ENCODE measurements at places on chromosomes 3 and 15.

DNA sequence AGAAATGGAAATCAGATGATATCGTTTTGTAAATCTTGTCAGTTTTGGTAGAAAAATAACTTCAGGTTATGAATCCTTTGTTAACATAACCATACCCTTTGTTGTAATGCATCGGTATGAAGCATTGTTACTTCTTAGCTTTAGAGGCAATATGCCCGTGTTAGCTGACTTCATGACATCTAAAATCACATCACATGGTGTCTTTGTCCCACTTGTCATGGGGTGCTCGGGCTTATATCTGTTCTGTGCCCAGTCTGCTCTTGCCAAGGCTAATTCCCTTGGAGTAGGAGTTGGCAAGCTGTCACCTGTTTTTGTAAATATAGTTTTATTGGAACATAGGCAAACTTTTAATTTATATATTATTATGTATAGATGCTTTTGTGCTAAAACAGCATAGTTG is 39.6 kb downstream of the SLC25A26 start:
- DNase-seq = no peak

DNA sequence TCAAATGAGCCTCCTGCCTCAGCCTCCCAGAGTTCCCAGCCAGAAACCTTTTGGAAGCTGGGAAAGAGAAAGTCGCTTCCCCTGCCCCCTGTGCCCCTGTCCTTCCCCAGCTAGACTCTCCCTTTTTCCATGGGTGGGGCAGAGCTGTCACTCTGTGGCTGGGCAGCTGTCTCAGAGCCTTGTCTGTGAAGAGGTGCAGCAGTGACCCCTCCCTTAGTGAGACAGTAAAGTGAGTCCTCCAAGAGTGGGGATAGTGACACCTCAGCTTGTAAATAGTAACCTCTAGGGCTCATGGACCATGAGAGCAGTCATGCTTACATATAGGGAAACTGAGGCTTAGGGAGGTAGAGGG is 76.3 kb downstream of the SMAD6 start:
- DNase-seq = no peak

GRCh38 chr3:50604628-50605588 is 6.7 kb downstream of the CISH start:
- DNase-seq = peak; percentile 41

GRCh38 chr3:4831580-4831950 is 147.7 kb upstream of the BHLHE40 start:
- no peak for DNase-seq

- DNase-seq = peak; percentile 12
Measured at GRCh38 chr3:27985369-27986035, 255.9 kb upstream of the CMC1 start.

- no peak for DNase-seq
Measured at GRCh38 chr3:134838599-134838998, 43.5 kb downstream of the EPHB1 start.

GRCh38 chr15:75043509-75044257 is 20.3 kb downstream of the PPCDC start:
- no peak for DNase-seq

DNA sequence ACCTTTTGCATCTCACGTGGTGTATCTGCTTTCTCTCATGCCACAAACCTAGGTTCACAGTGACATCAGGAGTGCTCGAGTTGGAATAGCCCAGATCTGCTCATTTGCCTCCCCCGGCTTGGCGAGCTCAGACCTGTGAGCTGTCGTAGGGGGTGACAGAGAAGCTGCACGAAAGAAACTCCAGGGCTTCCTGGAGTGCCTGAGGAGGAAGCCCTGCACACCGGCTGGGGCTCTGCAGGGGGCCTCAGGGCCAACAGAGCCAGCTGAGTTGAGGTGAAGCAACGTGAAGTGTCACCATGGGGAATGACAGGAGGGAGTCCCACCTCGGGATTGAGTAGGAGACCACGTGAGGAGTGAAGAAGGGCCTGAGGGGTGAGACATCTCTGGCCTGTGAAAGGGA is 62.5 kb downstream of the RPN1 start:
- no peak for DNase-seq

GRCh38 chr3:120448756-120449155 is 2.0 kb downstream of the FSTL1 start:
- no peak for DNase-seq

DNA sequence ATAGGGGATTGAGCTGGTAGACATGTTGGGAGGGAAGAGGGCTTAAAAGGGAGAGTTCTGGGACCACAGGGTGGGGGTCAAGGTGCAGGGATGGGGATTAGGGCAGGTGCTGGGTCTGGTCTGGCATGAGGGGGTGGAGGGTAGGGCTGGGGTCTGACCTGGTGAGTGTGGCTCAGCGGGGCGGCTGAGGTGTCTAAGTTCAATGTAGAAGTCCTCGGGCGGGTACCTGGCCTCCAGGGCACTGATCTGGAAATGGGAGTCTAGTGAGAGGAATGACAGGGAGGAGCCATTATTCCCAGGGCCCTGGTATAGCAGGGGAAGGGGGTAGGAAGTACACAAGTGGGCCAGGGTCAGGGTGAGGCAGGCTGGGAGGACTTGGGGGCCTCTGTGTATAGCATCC is 39.6 kb downstream of the RAB11A start:
- no peak for DNase-seq

DNA sequence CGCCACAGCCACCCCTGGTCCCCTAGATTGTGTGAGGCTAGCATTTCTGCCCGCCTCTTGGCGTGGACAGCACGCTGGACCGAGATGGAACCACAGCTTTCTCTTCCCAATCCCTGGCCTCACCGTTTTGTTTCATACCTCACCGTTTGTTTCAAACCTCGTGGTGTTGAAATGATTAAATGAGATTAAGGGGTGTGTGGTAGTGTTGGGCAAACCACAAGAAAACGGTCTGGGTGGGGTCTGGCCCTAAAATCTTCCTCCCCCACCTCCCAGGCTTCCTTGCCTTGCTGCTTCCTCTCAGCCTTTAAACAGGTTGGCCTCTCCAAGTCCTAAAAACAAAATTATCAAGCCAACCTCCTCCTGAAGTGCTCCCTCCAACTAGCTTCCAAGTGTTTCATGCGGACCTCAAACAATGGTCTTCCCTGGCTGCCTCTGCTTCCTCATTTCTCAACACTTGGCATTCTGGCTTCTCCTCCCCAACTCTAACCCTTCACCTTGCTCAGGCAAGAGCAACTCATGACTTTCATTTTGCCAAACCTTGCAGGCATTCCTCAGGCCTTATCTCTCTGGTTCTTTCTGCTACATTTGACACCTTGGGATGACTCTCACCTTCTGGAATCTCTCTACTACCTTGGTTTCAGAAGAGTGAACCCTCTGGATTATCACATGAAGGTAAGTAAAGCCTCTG is 1.4 kb upstream of the ATP13A3 start:
- DNase-seq = no peak

DNA sequence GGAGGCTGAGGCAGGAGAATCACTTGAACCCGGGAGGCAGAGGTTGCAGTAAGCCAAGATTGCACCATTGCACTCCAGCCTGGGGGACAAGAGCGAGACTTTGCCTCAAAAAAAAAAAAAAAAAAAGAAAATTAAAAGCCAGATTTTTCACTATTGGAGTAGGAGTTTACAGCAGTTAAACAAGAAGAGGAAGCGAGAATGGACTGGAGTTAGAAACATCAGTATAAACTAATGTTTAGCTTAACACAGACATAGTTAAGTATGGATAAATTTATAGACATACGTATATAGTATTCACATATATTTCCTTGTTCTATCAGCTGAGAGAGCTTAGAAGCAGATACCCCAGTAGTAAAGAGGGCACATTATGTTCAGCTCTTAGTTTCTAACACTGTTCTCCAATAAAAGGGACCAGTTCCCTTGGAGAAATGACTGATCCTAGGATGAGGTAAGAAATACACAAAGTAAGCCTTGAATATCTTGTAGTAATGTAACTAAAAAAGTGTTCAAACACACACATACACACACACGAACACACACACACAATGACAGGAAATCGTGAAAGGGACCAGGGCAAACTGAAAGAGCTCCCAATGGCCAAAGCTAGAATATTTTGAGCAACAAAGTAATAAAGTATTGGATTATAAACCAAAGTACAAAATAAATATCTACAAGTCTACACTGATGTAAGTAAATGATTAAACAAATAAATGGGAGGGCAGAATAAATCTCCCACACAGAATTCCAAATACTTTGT is 25.1 kb downstream of the PIK3CB start:
- no peak for DNase-seq

DNA sequence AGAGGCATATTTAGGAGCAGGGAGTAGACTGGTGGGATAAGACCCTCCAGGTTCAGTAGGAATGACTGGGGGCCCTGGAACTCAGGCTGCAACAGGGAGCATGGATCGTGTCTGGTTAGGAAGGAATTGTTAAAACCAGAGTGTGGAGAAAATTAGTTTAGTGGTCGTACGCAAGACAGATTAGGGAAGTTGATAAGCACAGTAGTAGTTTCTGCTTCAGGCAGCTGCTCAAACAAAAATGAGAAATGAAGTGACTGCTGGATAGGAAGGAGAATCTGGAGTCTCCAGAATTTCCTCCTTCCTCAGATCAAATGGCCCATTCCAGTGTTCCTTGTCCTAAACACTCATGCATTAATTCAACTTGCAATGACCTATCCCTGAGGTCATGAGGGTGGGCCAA is 11.2 kb downstream of the MYD88 start:
- no peak for DNase-seq

DNA sequence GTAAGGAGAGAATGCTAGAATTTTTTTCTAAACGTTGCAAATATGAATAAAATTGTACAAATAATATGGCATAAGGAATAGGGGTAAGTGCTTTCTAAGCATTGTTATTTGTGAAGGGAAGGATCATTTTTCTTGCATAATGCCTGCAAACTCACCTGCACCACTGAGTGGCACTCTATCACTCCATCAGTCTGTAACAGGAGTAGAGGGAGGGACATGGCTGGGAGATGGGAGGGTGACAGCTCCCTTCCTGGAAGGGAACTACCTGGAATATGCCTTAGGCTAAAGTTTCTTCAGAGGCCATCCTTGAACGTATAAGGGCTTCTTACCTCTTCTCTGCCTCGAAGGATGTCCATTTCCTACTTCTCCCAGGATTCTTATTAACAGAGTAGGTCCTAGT is 3.0 kb downstream of the NAALADL2 start:
- DNase-seq = peak; percentile 55

GRCh38 chr3:133283958-133284807 is 115.7 kb upstream of the BFSP2 start:
- DNase-seq = peak; percentile 20

GRCh38 chr3:136818769-136819391 is at the start of gene SLC35G2:
TSS of gene SLC35G2 (plus strand) at chr3:136819126. CDS start at chr3:136854461, 35,335 bp downstream.
- peak; percentile 88 for DNase-seq

- DNase-seq = no peak
Measured at GRCh38 chr3:129794311-129795185, 99.0 kb downstream of the TMCC1 start.

GRCh38 chr3:185371306-185372074 is 8.6 kb downstream of the MAP3K13 start:
- no peak for DNase-seq

DNA sequence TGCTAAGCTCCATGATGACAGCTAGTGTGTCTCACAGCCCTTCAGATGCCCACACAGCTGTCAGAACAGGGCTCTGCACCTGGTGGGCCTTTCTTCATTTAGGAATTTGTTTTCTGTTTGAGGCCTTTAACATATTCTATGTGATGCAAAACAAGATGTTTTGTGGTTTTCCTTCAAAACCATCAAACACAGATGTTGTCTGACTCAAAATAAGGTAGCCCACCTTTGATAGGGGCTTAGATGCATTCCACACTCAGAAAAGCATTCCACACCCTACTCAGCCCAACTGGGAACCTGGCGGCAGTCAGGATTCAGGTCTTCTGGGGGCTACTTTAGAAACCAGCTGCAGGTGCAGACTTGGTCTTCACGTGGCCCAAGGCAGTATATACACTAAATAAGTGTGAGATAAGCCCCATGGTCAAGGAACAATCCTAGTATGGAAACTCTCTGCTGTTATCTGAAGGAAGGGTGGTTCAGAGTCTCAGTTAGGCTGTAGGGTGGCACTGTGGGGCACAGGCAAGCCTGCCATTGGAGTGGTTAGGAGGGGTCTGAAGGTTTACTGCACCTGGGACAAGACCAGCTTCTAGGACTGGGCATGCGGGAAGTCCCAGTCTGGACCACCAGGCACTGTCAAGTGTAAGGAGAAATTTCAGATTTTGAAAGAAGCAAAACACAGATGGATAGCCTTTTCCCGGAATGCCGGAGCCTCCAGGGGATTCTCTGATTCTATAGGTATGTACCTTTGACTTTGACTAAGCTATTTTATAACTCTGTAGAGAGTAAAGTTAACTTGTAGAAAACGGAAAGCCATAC is 20.1 kb downstream of the LRRC2 start:
- DNase-seq = no peak

DNA sequence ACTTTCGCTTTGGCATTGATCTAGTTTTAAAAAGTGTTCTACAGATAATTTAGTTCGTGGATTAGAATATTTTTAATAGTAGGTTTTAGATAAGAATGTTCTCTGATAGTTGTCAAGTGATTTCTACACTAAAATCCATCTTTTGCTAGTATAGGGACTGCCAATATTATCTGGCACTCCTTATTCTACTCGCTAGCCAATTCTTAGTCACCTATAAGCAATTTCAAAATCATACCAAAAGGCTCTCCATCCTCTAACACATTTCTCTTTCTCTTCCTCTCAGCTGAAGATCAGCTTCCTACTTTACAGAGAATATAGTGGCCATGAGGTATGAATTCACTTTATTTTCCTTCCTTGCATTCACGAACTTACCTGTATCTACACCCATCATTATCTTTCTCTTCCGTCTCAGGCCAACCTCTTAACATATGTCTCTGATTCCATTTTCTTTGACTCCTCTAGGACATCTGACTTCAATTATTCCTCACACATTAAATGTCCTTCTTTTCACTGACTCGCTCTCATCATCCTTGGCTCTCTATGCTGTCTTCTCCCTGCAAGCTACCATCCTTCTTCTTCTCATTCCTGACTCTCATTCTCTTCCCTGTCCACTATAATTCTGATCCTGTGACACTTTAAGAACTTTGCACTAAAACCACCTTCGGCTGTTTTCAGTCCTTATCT is 35.5 kb downstream of the C3orf80 start:
- DNase-seq = no peak

DNA sequence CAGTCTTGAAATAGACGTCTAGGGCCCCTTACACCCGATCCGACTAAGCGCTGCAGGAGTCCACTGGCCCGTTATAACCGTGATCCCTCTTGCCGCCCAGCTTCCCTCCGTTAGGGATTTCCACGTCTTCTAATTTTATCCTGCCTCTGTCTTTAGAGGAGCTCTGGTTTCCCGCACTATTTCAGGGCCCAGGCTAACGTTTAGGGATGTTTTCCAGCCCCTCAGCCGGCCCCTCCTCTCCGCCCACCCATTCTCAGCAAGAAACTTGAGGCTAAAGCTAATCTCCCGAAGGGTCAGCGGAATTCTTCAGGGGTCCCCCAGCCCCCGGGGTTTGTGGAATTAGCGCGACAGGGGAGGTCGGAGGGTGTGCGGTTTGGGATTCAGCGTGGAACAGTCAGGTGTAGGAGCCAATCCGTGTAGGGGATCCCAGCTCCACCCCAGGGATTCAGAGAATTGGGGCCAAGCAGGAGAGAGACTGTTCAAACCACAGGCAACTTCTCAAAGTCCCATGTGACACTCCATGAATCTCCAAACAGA is 1.6 kb downstream of the PTX3 start:
- peak; percentile 49 for DNase-seq

All from WERI-Rb-1 (cell line).